ENCODE measurements at places on chromosomes 3 and 15.

DNA sequence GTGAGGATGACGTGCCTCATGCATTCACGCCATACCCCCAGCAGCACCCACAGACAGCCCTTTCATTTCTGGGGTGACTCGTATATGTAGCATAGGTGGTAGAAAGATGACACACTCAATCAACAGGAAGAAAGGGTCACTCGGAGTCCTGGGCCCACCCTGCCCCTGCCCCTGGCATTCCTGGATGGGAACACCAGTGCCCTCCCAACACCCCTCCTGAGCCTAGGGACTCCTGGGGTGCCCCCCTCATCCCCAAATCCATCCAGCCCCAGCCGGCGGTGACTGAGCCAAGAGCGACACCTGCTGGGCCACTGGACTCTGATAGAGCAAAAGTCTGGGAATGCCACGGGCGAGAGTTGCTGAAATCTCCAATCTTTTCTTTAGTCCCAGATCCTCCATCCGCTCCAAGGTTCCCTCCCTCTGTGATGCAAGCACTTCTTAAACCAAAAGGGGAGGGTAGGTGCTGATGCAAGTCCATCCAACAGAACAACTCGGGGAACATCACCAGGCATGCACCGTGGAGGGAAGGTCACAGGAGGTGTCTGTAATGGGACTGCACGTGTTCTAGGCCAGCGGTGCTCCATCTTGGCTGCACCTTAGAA lies 31.1 kb downstream of the ACAN start:
- peak; percentile 44 for DNase-seq

DNA sequence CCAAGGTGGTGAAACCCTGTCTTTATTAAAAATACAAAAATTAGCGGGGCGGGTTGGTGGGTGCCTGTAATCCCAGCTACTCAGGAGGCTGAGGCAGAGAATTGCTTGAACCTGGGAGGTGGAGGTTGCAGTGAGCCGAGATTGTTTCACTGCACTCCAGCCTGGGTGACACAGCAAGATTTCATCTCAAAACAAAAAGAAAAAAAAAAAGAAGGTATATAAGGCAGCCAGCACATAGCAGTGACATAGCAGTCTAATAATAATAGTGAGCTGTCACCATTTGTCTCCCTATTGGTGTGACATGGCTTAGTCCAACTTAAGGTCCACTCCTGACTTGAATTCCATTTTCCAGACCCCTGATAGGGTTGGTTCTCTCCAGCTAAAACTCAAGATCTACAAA lies 8.8 kb upstream of the LACTB start:
- no peak for DNase-seq

DNA sequence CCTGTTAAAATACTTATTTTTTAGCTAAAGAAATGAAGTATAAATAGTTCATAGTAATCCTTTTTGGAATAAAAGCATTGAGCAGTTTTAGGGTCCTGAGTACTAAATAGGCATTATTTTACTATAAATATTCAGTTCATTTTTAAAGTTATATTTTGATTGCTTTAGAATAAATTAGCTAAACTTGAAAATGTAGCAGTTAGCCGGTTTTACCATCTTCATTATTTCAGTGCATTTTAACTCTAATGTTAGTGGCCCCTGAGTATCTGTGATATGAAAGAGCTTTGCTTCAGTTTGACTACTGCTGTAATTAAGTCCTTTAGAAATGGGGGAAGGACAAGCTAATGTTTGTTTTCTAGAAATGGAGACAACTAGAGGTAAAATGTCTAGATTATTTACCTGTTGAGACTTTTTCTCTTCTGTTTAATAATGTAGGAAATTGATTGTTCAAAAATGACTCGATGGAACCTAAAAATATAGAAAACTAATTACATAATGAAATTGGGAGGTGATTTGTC lies 3.6 kb downstream of the SMC4 start:
- DNase-seq: no peak

DNA sequence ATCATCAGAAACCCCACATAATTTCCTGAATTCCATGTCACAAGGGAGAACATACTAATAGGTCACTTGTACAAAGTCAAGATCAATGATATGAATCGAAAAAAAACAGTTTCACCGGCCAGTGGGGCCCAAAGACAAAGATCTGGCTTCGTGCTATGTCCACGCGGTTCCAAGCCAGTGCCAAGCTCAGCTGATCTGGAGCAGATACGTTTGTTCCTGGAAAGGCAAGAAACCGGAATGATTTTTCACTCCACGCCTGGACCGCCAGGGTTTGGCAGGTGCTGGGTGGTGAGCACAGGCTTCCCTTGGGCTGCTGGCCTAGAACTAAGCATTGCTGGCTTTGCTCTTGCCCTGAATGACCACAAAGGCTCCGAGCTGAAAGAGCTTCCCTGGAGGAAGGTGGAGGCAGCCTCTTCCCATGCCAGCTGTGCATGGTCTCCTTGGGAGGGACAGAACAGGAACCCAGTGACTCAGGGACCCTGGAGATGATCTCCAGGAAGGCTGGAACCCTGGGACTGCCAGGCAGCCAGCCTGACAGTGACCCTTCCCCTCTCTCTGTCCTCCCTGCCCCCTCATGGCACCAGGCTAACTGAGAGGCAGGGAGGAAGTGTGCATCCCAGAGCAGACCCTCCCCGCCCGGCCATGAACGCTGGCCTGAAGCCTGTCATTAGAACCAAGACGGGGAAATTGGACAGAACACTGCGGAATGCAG lies 40.9 kb downstream of the TRPM1 start:
- DNase-seq: no peak

GRCh38 chr15:45372041-45372995 lies 6.0 kb downstream of the GATM start:
- DNase-seq: no peak

- no peak for DNase-seq
These were observed 11.5 kb upstream of the PCSK6 start for GRCh38 chr15:101500865-101501551.

DNA sequence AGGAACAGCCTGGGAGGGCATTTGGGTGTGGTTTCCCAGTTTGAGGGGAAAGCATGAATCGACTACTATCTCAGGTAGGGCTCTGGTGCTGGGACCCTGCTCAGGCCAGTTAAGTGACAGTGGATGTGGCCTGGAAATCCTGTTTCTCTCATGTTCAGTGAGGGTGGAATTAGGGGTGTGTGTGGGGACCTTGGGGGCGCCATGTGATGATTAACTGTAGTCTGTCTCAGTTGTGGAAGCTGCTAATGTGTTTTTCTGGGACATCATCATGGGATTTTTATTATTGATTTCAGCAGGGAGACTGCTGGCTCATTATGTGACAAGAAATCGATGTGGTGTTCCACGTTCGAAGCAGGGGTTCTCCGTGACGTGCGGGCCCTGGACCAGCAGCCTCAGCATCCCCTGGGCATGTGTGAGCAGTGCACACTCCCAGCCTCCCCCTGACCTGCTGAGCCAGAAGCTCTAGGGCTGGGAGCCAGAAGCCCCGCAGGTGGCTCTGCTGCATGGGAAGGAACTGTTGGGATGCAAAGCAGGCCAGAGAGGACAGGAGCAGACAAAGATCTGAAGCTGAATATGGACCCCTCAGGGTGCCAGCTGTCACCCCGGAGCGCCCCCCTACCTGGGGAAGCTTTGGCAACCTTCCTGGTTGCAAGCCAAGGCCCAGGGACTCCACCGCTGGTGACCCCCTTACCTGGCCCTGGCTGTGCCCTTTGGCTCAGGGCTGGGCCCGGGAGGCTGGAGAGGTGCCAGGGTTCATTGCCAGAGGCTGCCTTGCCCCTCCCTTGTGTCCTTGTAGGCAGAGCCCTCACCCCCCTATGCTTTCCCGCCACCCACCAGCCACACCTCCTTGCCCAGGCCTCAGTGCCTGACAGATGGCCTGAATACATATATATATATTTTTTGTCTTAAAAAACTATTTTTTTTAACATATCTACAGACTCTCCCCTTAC lies 149.8 kb downstream of the APBA2 start:
- DNase-seq: no peak

- DNase-seq: no peak
These were observed 325.0 kb downstream of the RBMS3 start for GRCh38 chr3:29605845-29606244.

DNA sequence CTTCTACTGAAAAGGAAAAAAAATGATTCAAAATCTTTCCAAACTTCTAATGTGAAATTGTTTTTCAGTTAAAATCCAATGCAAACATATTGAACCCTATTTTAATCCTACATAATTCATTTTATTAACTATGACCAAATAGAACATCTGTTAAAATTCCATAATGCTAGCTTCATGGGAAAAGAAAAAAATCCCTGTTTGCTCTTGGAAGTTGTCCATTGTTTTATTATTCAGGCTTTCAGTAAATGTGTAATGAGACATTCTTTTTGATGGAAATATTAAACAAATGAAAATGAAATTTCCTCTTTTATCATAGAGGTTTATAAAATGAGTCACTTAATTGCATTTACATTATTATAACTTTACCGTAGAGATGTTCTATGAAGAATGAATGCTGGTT lies 49.5 kb downstream of the SLC25A26 start:
- no peak for DNase-seq

DNA sequence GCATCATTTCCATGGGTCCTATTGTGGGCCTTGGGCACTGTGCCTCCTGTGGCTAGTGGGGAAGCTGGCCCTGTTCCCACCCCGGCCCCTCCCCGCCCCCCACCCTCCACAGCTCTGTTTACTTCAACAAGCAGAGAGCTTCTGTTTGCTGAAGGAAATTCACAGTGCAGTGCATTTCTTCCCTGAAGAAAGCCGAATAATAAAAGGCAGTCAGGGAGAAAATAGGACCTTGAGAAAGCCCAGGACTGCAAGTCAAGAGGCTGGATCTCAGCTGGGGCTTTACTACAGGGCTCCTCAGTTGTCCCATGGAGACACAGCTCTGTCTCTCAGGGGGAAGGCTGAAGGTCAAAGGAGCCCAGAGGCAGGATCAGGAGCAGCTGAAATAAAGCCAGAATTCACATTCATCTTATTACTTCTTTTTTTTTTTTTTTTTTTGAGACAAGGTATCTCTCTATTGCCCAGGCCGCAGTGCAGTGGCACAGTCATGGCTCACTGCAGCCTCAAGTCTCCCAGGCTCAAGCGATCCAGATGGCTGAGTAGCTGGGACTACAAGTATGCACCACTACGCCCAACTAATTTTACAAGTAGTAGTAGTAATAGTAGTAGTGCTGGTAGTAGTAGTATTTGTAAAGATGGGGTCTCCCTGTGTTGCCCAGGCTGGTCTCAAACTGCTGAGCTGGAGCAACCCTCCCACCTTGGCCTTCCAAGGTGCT lies 33.0 kb upstream of the LACTB start:
- no peak for DNase-seq

DNA sequence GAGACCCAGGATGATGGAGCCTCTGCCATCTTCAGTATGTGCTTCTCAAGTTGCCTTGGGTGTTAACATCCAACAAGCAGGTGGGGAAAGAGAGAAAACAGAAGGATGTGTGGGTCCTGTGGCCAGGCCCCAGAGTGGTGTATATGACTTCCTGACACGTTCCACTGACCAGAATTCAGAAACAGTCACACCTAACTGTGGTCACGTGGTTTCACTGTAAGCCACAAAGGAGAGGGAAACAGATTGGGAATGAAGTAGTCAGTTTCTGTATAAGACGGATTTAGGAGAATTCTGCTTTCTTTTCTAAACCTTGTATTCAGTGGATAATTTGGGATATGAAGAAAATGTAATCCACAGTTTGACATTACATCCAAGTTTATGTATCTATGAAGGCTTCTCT lies 454.1 kb upstream of the IL12A start:
- DNase-seq: no peak

- DNase-seq: no peak
These were observed 91.6 kb downstream of the RASA2 start for GRCh38 chr3:141578202-141578973.
